ENCODE measurements at places on chromosomes 2 and 18.

GRCh38 chr2:130882111-130882690 is 45.5 kb downstream of the ARHGEF4 start:
- no peak for DNase-seq

GRCh38 chr2:137775529-137775928 is 188.7 kb upstream of the HNMT start:
- no peak for DNase-seq

- no peak for DNase-seq
These were observed 6.5 kb upstream of the ASIC4 start for GRCh38 chr2:219507581-219508443.

GRCh38 chr2:118902266-118903028 is 39.5 kb upstream of the MARCO start:
- no peak for DNase-seq

GRCh38 chr2:130391058-130391871 is 35.4 kb downstream of the PTPN18 start:
- peak; percentile 70 for DNase-seq

DNA sequence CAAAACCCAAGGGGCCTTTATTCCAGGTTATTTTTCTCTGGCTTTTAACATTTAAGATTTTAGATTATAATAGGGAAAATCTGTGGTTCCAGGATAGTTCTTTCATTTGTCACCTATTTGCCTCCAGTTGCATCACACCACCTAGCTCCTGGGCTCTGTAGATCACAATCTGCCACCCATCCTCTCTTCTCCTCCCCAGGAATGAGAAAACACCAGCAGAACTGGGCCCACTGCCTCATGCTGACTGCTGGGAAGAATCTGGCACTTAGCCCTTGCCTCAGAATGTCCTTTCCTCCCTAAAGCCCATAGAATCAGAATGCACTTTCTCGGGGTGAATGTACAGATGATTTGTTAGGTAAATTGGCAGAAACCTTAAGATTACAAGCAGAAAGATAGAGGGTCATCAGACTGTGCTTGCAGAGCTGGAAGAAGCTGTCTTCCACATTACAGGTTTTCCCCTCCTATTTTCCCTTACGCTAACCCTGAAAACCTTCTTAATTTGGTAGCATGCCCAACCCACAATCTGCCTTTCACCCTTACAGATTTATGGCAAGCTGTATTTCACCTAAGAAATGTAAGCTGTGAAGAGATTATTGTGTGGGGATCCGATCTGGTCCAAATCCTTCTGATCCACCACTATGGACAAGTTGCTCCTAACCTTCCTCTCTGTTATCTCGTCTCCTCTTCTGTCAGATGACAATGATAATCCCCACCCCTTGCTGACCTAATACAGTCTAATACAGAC is 72.6 kb downstream of the LRRC30 start:
- no peak for DNase-seq

GRCh38 chr2:105777031-105777482 is 32.3 kb downstream of the NCK2 start:
- DNase-seq, result no peak

DNA sequence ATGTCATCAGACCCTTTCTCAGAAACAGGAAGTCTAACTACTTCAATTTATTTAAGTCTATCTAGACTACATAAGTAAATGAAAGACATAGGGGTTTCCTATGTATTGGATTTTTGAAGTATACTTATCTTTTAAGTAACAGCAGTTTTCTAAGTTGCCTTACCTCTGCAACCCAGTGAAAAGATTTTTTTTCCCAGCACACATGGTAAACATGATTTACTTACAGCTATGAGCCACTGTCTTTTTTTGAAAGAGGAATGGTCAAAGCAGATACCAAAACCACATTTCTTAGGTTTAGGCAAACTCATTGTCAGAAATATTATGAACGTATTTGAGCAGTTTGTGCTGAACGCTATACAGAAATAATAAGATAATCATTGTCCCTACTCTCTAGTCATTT is 78.7 kb upstream of the OTX1 start:
- no peak for DNase-seq

GRCh38 chr2:175871331-175872004 is 130.6 kb downstream of the LNPK start:
- DNase-seq, result no peak

DNA sequence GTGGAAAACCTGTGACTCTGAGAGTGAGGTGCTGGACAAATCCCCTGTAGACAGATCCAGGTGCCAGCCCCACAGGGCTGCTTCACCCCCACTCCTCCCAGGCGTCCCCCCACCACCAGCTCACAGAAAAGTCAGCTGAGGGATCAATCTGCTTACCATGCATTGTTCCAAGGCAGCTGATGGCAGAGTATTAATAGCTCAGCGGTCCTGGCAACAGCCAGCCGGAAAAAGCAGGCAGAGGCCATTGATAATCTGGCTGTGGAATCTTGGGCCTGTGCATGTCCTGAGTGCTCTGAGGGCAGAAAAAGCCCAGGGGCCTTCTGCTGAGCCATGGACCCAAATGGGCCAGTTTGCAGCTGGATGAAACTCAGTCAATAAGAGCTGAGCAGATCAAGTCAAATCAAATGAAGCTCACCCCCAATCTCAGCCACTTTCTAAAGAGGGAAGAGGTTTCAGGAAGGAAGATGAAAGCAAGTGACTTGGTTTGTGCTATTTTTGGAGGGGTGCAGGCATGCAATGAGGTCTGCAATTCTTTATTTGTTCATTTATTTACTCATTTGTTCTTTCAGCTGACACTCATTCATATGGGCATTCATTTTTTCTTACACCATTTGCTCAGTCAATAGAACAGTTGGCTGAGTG is 63.4 kb downstream of the GYPC start:
- DNase-seq, result no peak

- no peak for DNase-seq
These were observed 50.2 kb downstream of the AGAP1 start for GRCh38 chr2:235543851-235544688.

DNA sequence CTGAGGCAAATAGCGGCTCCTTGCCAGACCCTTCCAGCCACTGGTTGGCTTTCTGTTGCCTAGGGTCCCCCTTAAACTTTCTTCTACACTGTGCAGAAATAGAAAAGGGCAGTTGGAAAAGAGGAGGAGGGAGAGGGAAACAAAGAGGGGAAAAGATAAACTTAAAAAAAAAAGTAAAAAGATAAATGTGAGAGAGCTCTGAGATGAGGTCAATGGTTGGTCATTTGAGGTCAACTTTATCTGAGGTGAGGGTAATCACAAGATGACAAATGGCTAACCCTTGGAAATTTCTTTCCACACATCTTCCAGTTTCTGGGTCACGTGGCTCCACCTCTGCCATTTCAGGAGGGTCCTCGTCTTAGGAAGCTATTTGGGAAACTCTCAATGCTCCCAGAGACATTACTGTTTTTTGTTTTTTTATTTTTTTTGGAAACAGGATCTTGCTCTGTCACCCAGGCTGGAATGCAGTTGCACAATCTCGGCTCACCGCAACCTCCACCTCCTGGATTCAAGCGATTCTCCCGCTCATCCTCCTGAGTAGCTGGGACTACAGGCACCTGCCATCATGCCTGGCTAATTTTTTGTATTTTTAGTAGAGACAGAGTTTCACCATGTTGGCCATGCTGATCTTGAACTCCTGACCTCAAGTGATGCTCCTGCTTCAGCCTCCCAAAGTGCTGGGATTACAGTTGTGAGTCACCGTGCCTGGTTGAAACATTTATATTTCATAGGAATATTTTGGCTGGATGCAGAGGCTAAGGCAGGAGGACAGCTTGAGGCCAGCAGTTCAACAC is 199.9 kb downstream of the TGIF1 start:
- no peak for DNase-seq

- peak; percentile 52 for DNase-seq
These were observed 336.2 kb downstream of the ZEB2 start for GRCh38 chr2:144183727-144184126.

DNA sequence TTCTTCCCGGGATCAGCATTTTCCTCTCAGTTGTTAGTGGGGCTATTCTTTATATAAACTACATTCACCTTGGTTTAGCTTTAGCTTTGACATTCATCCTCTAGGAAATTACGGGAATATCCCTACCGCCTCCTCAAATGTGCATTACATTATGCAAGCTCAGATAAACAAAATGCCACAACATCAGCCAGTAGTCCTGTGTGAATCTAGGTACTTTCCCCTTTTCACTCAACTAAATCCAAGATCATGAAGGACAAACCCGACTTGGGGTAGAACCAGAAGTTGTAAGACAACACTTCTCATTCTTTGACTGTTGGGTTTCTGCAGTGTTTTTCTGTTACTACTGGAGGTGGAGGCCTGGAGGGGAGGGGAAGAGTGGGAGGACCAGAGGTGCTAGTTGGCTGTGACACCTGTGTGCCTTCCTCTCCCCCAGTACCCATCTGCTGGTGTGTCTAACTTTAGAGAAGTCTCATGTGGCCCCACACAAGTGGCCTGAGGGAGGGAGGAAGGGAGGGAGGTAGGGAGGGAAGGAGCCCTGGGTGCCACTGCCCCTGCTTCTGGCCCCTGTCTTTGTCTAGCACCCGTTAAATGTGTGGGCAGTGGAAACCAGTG is 84.8 kb upstream of the BCL2L11 start:
- DNase-seq, result no peak

- no peak for DNase-seq
These were observed 99.1 kb upstream of the ARHGAP15 start for GRCh38 chr2:143030127-143030526.

- no peak for DNase-seq
These were observed 55.4 kb downstream of the FASTKD2 start for GRCh38 chr2:206820807-206821206.

DNA sequence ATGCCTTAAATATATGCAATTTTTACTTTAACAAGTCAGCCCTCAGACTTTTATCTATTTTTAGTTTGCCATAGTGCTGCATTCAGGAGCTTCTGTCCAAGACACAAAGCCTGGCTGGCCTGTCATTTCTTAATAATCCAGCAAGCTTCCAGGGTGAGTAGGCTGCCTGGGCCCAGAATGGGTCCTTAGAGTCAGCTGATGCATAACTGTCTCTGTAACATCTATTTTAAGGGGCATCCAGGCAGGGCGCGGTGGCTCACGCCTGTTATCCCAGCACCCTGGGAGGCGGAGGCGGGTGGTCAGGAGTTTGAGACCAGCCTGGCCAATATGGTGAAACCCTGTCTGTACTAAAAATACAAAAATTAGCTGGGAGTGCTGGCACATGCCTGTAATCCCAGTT is 11.8 kb upstream of the GNLY start:
- no peak for DNase-seq
